A549 treated with RU486 at 1 μM for 4 hours (cell line): ENCODE measurements at places on chromosomes 7 and 10. TPM values are rescaled to one million over a fixed set of nuclear protein-coding genes. Genes with fewer than 3 reads are reported as not detected.

OPALIN gene
- not detected in 5 replicates for total RNA-seq

PTF1A gene
- not detected in 5 replicates for total RNA-seq

TDRD1 gene
- not detected in 5 replicates for total RNA-seq

MOGAT3 gene
- total RNA-seq, result not detected in 5 replicates

LRRC17 gene
- 0.08 to 0.35 TPM (median 0.16 TPM) in 4 of 5 replicates, not detected in the other for total RNA-seq

SMKR1 gene
- 11.8 to 13.5 TPM (median 13.4 TPM) in 5 replicates for total RNA-seq

SLC16A12 gene
- 0.05 TPM in 1 of 5 replicates, not detected in the others for total RNA-seq

GPC2 gene
- total RNA-seq, result 0.54 to 1.1 TPM (median 0.96 TPM) in 5 replicates

BLNK gene
- total RNA-seq, result not detected in 5 replicates

FAM25A gene
- total RNA-seq, result not detected in 5 replicates

SPRN gene
- total RNA-seq, result 0.11 to 0.28 TPM (median 0.15 TPM) in 5 replicates
